ENCODE measurements at places on chromosomes 12 and 14.

- ATAC-seq, result no peak
Measured at GRCh38 chr12:12577786-12578185, 15.1 kb upstream of the DUSP16 start.

GRCh38 chr14:94573475-94574277 lies 7.5 kb upstream of the SERPINA5 start:
- no peak for ATAC-seq

DNA sequence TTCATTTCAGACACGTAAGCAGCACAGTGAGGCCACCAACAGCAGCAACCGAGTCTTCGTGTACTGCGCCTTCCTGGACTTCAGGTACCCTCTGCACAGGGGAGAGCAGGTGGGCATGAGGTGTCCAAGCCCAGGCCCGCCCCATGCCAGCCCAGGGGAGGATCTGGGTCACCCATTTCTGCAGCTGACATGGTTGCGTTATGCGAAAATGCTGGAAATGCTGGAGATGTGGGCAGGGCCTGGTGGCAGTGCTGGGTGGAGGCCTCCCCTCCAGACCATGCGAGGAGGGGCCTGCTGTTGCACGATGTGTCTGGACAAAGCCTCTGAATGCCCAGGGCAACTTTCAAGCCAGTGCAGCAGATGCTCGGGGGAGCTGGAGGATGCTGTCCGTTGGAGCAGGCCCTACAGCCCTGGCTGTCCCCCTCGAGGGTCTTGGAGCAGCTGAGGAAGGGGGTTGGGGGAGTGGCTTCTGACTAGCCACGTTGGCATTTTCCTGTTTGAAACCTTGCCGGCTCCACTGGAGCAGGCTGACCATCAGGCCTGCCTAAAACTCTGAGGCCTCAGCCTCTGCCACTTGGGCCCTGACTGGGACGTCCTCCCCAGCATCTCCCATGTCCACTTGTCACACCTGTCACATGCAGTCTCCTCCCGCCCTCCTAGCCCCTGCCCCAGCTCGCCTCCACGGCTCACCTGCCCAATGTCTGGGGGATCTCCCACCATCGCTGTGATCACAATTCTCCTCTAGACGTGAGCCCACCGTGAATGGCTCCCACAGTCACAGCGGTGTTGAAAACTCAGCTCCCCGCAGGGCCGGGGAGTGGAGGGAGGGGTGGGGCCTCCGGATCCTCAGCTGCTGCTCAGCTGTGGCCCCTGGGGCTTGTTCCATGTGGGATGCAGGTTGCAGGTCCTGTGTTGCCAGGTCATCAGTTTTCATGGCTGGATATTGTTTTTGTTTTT lies 123.4 kb downstream of the ADGRD1 start:
- ATAC-seq, result no peak

- ATAC-seq, result no peak
Measured at GRCh38 chr12:58681730-58682129, 238.6 kb downstream of the LRIG3 start.

DNA sequence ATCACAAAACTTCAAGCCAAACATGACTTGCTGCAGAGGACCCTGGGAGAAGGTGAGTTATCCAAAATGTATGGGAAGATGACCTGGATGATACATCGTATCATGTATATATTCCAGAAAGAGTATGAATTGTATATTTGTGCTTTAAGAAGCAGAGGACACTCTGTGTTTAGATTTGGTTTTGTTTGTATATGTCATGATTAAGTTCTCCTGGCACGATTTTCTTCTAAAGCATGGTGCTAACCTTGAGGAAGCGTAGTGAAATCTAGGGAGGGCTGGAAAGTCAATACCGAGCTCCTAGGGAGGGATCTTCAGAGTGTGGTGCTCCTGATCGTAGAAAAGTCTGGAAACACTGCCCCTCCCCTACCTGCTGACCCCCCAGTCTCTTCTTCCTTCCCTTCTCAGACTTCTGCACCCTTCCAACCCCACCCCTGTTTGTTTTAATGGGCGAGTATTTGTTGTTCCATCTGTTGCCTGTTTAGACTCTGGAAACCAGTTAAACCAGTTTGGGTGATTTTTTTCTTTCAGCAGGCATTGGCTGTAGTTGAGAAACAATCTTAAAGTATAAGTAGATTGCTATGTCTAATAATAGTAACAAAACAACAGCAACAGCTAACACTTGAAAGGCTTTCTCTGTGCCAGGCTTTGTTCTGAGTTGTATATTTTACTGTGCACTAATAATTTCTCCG lies 141.6 kb downstream of the KICS2 start:
- no peak for ATAC-seq

DNA sequence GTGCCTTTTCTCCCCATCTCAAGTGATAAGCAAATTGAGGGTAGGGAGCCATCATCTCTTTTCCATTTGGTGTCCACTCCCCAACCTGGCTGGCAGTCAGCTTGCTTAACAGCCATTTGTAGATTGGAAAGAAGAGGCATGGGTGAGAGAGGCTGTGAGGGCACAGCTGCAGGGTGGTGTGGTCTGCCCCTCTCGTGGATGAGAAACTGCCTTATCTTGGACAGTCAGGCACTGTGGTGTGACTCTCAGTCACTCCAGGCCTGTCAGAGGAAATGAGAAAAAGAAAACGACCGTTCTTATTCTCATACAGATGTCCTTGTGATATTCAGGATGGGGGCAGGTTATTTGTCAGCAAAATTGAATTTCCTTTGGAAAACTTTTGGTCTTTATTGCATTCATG lies 65.1 kb upstream of the SRSF5 start:
- ATAC-seq, result no peak

DNA sequence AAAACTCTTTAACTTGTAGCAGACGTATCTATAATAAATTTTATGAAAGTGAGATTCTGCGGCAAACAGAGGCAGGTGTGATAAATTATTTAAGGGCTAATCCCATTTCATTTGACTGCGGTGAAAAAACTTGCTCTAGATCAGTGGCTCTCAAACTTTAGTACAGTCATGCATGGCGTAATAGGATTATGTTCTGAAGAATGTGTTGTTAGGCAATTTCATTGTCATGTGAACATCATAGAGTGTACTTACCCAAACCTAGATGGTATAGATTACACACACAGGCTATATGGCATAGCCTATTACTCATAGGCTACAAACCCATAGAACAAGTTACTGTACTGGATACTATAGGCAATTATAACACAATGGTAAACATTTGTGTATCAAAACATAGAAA lies 83.7 kb downstream of the HEATR5A start:
- no peak for ATAC-seq

DNA sequence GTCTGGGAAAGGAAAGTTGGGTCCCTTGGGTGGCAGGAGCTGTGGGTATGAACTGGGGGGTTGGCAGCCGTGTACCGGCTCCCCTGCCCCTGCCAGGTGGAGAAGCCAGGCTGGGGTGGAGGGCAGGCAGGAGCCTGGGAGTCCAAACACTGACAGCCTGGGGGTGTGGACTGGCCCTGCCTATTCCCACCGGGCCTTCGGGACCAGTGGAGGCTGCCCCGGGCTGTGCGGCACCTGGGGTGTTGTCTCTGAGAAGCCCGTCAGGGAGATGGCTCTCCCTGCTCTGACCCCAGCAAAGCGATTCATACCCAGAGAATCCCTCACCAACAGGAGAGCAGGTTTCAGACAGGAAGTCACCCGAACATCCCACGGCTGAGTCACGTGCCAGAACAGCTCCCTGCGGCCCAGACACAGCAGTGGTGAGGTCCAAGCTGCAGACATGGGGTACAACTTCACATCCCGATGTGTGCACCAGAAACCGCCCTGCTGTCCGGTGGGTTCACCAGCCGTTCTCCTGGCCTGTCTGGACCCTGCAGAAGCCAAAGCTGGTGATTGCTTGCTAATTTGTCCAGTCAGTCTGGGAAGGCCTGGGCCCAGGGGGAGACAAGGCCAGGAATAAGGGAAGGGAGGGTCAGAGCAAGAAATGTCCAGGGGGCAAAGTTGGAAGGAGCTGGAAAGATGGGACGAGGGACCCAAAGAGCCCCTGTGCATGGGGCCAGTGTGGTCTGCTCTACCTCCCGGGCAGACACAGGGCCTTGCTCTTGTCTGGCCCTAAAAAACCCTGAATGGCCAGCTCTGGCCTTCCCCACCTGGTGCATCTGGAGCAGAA lies 2.1 kb upstream of the GPR132 start:
- ATAC-seq, result no peak

DNA sequence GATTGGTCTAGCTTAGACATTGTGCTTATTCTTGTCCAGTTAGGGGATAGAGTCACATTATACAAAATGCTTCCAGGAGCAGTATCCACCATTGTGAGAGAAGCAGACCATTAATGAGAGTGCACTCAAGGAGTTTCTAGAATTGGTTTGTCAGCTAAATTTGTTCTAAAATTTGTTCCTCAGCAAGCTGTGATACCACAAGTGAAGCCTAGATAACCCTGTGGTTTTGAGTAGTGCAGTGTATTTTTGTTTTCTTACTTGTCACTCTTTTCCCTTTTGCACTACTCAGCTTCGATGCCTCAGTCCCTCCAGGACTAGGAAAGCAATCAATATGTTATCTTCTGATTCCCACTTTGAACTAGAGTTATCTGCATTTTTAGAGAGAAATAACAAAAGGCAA lies 42.5 kb upstream of the AKAP6 start:
- no peak for ATAC-seq

DNA sequence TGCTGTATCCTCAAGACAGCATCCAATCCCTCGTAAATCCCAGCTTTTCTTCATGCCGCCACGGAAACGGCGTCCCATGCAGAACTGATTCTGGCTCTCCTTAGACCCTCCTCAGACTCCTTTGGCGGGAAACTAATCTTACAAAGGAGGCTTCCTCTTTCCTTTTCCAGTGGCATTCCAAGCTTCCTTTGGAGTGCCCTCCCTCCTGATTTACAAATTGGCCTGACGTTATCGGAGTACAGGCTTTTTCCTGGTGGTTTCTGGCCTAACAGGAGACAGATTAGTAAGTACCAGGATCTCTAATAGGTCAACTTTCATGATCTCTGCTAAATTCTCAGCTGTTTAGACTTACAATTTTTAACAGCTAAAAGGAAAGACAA lies 1.3 kb upstream of the ZDHHC17 start:
- no peak for ATAC-seq

DNA sequence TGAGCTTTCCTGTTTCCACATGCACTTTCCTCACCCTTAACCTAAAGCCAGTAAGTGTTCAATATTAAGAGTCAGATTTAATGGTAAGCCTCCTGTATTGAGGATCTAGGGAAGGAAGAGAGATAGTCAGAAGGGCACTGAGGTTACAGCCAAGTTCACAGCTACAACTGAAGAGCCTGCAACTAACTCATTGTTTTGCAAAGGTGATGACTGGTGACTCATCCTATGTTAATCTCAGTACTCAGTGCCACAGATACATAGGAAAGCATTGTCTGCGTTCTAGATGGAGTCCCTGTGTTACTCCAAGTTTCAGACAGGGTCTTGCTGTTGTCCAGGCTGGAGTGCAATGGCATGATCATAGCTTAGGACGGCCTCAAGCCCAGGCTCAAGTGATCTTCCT lies 157.0 kb upstream of the RBM19 start:
- ATAC-seq, result no peak

- ATAC-seq, result no peak
Measured at GRCh38 chr12:120711411-120711810, 1.2 kb downstream of the UNC119B start.

DNA sequence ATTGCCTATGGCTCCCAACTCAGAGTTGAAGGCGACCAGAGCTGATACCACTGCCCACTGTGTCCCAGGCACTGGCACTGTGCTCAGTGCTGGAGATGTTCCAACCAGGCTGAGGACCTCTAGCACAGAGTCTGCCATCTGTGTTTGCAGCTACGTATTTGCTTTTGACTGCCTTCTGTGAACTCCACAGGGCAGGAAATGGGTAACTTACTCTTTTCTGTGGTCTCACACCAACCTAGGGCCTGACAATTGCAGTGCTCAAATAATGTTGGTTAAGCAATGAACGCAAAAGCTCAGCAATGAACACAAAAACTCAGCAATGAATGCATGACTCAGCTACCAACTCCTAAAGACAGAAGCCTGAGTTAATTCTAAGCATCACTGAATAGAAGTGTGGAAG lies 202.8 kb downstream of the NUAK1 start:
- ATAC-seq, result no peak

DNA sequence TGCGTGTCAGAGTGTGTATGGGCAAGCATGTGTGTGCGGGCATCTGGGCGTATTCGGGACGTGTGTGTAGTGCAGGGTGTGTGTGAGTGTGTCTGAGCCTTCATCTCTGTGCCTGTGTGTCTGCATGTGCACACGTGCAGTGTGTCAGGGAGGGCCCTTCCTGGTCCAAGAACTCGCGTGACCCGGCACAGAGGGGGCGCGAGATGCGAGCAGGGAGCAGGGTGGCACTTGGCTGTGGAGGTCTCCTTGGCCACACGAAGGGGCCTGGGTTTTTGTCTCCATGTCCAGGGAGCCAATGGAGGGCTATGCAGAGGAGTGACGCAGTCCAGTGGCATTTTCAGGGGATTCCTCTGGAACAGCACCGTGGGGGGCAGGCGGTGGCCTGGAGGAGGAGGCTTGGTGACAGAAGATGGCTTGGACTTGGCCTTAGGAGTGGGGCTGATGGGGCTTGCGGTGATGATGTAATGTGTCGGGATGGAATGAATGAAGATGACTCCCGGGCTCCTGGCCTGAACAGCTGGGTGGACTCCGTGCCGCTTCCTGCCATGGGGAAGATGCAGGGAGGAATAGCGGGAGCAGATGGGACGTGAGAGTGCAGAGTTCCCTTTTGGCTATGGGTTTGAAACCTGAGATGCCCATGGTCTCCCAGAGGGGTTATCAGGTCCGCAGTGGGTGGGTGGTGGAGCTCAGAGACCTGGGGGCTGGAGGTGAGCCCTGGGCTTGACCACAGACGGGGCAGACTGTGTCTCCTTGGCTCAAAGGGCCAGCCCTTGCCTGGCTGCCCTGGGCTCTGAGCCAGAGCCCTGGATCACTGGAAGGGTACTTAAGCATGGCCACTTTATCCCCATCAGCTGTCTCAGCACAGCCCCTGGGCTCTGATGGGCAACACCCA lies 208.3 kb downstream of the PHETA1 start:
- ATAC-seq, result no peak

DNA sequence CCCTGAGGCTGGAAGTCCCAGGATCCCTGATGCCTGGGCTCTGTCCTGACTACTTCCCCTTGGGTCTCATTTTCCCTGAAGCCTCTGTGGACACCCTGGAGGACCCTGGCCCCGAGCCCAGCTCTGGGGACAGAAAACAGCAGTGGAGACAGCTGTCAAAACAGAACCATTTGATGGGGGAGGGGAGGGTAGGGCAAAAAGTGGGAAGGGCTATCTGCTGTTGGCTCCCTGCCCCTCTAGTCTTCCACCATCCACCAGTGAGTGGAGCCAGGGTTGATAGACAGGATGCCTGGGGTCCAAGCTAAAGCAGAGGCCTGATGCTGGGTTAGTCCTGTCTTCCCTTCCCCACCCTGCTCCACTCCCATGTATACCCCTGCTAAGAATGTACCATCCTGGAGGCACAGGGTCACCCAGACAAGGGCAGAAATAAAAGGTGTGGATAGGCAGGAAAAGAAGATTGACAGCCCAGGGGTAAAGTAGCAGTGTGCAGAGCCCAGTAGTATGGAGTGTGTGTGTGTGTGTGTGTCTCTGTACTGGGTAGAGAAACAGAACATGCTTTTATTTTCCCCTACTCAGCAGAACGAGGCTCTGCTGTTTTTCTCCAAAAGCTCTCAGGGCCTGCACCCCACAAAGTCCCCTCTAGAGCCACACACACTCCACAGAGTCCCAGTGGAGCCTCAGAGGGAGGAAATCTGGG lies 9.8 kb downstream of the ZNF385A start:
- ATAC-seq, result no peak

Measured in gastroesophageal sphincter (tissue), 4 donors.